ENCODE measurements at places on chromosomes 12 and 14. TPM values are rescaled to one million over a fixed set of nuclear protein-coding genes. Genes with fewer than 3 reads are reported as not detected.
A peak's percentile ranks its signal among the peaks of the same experiment; 100 is the strongest.

SMOC1 gene
- 2.1 TPM for total RNA-seq

GRCh38 chr14:104383996-104384775 is 195.4 kb upstream of the C14orf180 start:
- peak; percentile 44 for DNase-seq

DNA sequence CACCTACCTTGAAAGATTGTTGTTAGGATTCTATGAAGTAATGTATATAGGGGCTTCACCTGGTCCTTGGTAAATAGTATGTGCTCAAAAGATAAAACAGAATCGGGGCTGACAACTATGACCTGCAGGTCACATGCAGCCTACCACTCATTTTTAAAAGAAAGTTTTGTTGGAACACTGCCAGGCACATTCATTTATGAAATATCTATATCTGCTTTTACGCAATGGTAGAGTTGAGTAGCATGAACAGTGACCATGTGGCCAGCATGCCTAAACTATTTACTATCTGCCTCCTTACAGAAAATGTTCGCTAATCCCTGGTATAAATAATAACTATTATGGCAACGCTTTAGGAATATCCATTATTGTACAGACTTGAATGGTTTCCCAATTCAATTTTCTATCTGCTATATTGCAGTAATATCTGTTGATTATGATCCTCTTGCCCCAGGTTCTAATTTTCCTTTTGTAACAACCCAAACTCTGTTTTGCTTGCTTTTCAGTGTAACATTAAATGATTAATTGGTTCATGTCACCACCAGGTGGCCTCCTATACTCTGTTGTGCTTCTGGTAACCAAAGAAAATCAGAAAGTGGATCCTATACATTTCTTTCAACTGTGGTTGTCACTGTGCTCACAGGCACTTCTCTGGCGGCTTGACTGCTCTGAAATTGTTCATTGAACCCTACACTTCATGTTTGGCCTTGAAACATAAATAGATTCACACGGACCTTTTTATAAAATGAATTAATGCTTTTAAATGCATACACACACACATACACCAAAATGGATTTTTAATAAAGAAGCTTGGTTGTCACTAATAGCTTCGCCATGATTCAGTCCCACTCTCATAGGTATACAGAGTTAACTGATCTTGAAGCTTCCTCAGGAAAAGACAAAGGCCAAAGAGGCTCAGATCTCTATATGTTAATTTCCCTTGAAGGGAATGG is 227.7 kb upstream of the NPAS3 start:
- DNase-seq, result peak; percentile 89

GRCh38 chr12:66004922-66005703 is 125.4 kb downstream of the LLPH start:
- DNase-seq, result no peak

DNA sequence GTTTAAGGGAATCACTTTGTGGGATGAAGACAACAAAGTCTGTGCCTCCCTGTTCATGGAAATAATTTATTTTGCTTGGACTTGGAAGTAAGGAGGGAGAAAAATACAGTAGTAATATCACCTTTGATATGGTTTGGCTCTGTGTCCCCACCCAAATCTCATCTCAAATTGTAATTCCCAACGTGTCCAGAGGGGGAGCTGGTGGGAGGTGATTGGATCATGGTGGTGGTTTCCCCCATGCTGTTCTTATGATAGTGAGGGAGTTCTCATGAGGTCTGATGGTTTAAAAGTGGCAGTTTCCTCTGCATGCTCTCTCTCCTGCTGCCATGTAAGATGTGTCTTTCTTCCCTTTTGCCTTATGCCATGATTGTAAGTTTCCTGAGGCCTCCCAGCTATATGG is 460.7 kb downstream of the NOVA1 start:
- no peak for DNase-seq

- DNase-seq, result no peak
Observed at GRCh38 chr12:87382959-87383566, 646.1 kb downstream of the C12orf50 start.
